ENCODE measurements at places on chromosomes 3 and 15. TPM values are rescaled to one million over a fixed set of nuclear protein-coding genes. Genes with fewer than 3 reads are reported as not detected.

Gene DISP2
- 0.82 TPM for total RNA-seq

Gene NUDT16
- 7.8 TPM for total RNA-seq

Gene CYP8B1
- total RNA-seq = not detected

Gene RAF1
- 91.6 TPM for total RNA-seq

Measured in activated CD8-positive, alpha-beta T cell treated with anti-CD3 and anti-CD28 coated beads, Interleukin-2, amount 10 ng/mL, durations not matched to agents 7 days and 5 days (primary cell).